ENCODE measurements at places on chromosomes 2 and 18.
A peak's percentile ranks its signal among the peaks of the same experiment; 100 is the strongest.

DNA sequence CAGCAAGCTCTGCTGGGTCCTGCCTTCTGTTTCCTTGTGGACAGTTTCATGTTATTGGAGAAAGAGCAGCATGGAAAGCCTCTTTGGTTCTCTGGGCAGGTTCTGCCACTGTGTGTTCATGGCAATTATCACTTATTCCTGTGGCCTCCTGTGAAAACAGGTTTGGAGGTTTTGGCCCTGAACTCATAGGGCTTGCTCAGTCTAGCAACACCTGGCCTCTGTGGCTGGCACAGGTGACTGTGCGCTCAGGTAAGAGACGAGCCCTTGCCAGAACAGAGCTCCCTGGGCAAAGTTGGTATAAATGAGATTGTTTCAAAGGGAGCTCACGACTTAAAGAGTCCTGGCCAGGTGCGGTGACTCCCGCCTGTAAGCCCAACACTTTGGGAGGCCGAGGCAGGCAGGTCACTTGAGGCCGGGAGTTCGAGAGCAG, 5.7 kb downstream of the CEP68 start:
- peaks cover 50% of the 10 kb centered on the region for H3K4me1 ChIP-seq
- no peak for DNase-seq
- H3K4me3 ChIP-seq: no peak overlapping the region
- H3K36me3 ChIP-seq: no peaks in the 10 kb centered on the region
- no peak overlapping the region for H3K27ac ChIP-seq
- no peaks in the 10 kb centered on the region for H3K27me3 ChIP-seq

DNA sequence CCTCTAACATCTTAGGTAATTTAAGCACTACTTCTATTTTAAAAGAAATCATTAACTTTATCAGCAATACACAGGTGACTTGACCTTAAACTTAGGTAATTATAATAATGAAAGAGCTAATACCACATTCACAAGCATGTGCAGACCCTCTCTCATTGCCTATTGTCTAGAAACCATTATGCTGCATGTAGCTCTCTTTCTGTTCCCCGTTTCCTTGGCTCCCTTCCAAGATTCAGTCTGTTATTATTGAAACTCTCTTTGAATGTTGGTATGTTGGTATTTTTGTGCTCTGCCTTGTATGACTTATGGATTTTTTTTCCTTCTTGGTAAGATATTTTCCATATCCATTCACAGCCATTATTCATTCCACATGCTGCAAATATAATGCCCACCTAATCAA, 201.2 kb downstream of the CDCA7 start:
- H3K4me1 ChIP-seq: no peaks in the 10 kb centered on the region
- H3K27ac ChIP-seq: no peak overlapping the region
- no peaks in the 10 kb centered on the region for H3K36me3 ChIP-seq

GRCh38 chr2:28271231-28271918, 121.3 kb upstream of the FOSL2 start:
- H3K27me3 ChIP-seq: no peaks in the 10 kb centered on the region
- peaks cover 10% of the 10 kb centered on the region for H3K4me1 ChIP-seq
- no peak for DNase-seq
- H3K4me3 ChIP-seq: no peak overlapping the region

- no peaks in the 10 kb centered on the region for H3K27me3 ChIP-seq
- no peak for DNase-seq
- peaks cover 19% of the 10 kb centered on the region for H3K4me1 ChIP-seq
- H3K27ac ChIP-seq: no peak overlapping the region
- H3K4me3 ChIP-seq: no peak overlapping the region
Measured at GRCh38 chr2:215970425-215970824, 42.9 kb downstream of the MREG start.

- peak overlapping the region; percentile 59 for H3K4me3 ChIP-seq
- no peaks in the 10 kb centered on the region for H3K36me3 ChIP-seq
- peak overlapping the region; percentile 31 for H3K27ac ChIP-seq
- no peaks in the 10 kb centered on the region for H3K27me3 ChIP-seq
Measured at GRCh38 chr2:25207078-25207545, 38.7 kb upstream of the POMC start.

DNA sequence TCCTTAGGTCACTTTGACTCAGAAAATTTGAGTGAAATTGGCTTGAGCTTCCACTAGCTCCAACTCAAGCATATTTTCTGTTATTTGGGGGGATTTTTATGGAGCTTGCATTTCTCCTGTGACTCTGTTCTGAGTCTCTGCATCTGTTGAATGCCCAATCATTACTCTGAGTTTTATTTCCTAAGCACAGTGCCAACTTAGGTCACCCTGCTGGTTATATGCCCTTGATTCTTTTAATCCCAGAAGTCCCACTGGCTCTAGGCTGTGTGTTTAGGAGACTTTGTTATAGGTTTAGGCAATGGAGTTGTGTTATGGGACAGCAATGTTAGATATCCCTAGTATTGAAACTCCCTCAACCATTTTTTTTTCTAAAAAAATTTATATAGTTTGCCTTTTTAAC, 198.2 kb upstream of the DTNA start:
- no peaks in the 10 kb centered on the region for H3K27me3 ChIP-seq
- no peak for DNase-seq
- no peak overlapping the region for H3K27ac ChIP-seq
- no peak overlapping the region for H3K4me3 ChIP-seq
- H3K36me3 ChIP-seq: no peaks in the 10 kb centered on the region
